ENCODE measurements at places on chromosomes 12 and 14.
A peak's percentile ranks its signal among the peaks of the same experiment; 100 is the strongest.

- DNase-seq = no peak
Measured at GRCh38 chr12:95326445-95326844, 108.8 kb downstream of the VEZT start.

DNA sequence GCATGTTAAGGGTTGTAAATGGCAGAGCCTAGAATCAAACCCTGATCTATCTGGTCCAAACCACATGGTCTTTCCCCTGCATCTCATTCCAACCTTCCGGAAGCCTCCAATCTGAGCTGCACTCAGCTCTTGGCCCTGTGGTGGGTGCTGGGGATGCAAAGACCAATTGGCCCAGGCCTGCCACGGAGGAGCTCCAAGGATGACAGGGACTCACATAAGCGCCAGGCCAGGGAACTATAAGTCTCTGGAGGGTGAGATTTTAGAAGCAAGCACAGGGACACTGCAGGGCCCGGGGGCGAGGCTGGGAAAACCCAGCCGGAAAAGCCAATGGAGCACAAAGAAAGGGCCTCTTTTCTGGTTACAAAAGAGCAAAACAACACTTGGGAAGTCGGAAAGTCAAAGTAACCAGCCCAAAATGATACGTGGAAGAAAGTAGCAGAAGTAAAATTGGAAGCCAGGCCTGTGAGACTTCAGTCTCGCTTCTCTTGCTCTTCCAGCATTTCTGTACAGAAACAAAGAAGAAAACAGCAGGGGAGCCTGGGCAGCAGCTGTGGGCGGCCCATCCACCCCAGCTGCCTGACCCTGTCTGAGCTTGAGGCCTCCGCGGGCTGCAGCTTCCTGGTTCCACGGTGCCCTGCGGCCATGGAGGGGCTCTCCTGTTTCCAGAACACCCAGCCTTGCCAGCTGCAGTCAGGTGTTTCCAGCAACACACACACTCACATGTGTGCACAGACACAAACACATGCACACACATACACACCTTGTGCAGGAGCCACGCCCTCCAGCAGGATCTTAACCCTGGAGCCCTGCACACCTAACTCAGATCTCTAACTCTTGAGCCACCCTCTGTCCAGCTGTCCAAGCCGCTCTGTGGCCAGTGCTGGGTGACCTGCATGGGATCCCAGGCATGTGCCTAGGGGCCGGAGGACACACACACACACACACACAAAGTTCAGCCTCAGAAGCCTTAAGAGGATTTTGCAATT lies 178.2 kb downstream of the BCL11B start:
- DNase-seq = no peak

DNA sequence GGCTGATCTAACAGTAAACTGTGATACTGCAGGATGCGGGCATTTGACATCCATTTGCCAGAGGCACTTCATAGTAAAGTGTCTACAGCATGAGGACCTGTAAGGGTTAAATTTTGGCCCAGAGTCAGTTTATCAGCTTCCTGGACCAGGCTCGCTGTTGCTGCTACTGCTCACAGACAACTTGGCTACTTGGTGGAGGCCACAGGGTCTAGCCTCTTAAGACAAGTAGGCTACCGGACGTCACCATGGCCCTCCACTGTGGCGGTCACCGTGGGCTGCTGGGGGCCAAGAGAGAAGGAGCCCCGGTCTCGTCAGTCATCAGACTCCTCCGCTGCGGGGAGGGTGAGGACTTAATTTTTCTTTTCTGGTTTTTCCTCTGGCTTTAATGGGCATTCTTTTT lies 117.3 kb upstream of the PZP start:
- no peak for DNase-seq

DNA sequence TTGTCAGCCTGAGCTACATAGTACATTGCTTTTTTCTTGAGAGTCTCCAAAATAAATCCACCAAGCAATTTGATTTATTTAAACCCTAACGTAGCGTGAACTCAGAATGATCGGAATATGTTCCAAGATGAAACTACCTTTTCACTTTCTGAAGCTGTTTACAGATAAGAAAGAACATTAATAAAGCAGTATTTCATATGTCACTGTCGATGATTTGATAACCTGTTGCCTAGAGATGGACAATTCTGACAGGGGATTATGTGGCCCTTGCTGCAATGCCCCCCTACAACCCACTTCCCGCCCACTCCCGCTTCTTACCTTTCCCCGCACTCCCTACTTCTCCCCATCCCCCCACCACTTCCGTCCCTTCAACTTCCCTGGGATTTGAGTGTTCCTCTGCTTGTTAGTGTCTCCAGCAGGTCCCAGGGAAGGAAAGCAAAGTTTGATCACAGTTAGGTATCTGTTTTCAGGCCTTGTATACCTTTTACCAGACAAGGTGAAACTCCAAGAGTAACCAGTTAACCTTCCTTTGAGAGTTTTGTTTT lies 229.2 kb upstream of the HMGA2 start:
- DNase-seq = no peak

GRCh38 chr14:65972891-65973290 lies 513.3 kb upstream of the CCDC196 start:
- no peak for DNase-seq

DNA sequence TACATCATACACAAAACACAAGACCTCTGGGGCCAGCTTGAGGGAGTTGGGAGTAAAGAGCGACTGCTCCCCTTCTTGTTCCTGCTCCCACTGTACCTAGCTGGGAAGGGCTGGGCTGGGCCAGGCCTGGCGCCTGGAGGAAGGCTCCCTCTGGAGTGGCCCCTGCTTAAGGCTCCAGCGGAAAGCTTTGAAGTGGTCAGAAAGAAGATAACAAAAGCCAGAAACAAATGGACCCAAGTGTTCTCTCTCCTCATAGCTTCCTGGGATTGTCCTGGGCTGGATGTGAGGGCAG lies 25.3 kb downstream of the PRPF40B start:
- no peak for DNase-seq

DNA sequence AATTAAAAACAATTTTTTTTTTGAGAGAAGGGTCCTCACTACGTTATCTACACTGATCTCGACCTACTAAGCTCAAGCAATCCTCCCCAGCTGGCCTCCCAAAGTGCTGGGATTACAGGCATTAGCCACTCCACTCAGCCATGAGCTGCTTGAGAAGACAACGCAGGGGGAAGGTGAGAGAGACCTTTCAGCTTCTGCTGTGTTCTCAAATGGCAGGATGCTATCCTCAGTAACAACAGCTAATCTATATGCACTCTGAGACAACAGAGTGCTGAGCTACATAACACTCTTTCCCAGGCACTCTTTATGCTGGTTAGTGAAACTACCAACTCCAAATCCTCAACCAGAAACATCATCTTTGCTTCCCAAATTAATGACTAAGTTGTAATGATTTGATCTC lies 526.1 kb downstream of the CCER1 start:
- DNase-seq = no peak

DNA sequence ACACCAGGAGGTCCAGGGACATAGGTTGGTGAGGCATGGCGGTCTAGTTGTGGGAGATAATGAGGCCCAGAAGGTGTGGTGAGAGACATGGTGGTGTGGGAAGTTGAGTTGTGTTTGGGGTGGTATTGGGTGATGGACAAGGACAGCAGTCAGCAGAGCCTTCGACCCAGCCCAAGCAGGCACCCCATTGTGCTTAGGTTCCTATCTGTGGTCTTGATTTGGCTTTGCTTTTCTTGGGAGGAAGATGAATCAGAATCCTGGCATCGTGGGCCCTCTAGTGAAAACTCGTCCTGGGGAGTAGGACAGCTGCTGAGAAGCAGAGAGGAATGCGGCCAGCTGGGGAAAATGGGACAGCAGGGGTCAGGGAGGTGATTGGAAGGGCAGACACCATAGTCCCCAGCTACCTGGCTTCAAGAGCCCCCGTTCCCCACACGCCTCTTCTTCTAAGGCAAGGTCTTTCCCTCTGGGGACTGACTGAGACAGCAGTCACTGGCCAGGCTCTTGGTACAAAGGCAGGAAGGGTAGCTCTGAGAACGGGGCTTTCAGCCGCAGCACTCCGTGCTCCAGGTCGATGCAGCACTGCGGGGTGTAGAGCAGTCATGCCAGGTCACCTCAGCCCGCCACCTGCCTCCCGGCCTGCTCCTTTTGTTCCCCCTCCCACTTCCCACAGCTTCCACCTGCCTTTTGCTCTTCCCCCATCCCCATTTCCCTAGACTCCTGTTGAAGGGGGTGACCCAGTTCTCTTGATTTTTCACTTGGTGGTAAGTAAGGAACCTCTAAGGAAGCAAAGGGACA lies 7.9 kb downstream of the NRIP2 start:
- no peak for DNase-seq

GRCh38 chr14:61620130-61620946 lies 75.0 kb upstream of the HIF1A start:
- DNase-seq = no peak

GRCh38 chr14:102951034-102951433 lies 28.6 kb downstream of the AMN start:
- DNase-seq = no peak

GRCh38 chr12:89269174-89269573 lies 83.1 kb downstream of the DUSP6 start:
- DNase-seq = no peak

DNA sequence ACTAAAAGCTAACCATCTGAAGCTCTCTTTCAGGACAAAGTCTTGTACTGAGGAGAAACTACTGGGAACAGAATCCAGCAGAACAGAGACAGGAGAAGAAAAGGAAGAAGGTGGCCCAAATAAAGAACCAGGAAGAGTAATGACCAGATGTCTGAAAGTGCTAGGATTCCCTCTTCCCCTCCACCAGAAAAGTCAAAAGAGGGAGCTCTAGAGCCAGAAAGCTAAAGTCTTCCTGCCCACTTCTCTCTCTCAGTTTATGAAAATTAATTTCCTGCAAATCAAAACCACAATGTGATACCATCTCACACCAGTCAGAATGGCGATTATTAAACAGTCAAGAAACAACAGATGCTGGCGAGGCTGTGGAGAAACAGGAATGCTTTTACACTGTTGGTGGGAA lies 47.2 kb downstream of the SPPL3 start:
- DNase-seq = peak; percentile 67

GRCh38 chr12:131363841-131364495 lies 346.9 kb upstream of the SFSWAP start:
- DNase-seq = no peak

DNA sequence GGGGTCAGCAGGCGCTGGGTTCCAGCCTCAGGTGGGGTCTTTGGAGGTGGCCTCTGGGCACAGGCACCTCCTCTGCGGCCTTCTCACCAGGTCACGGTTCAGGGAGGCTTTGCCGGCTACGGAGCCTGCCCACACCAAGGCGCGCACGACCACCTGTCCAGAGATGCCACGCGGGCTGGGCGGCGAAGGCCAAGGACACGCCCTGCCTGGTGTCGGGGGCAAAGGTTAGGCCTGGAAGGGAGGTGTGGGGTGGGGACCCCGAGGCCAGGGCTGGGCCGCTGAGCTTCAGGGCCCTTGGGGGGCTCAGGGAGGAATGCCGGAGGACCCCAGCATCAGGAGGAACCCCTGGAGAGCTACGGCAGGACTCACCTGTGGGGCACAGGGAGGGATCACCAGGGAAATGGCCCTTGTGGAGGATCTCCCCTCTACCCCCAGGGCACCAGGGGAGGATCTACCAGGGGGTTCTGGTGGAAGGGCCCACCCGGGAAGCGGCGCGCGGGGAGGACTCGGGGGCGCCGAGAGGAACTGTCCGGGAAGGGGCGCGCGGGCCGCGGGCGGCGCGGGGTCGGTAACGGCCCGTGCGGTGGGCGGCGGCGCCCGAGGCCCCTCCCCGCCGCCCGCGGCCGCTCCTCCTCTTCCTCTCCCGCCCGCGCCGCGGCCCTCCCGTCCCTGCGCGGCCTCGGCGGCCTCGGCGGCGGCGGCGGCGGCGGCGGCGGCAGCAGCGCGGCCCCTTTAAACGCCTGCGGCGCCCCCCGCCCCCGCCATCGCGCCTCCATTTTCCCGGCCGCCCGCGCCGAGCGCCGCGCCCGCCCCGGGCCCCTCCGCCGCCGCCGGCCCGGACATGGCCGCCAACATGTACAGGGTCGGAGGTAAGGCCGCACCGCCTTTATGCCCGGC lies at the start of gene MTA1:
MTA1 (plus strand) TSS at position 633 of the 897 bp plus-strand sequence; CDS start at position 842, 209 bp downstream.
- DNase-seq = peak; percentile 83

DNA sequence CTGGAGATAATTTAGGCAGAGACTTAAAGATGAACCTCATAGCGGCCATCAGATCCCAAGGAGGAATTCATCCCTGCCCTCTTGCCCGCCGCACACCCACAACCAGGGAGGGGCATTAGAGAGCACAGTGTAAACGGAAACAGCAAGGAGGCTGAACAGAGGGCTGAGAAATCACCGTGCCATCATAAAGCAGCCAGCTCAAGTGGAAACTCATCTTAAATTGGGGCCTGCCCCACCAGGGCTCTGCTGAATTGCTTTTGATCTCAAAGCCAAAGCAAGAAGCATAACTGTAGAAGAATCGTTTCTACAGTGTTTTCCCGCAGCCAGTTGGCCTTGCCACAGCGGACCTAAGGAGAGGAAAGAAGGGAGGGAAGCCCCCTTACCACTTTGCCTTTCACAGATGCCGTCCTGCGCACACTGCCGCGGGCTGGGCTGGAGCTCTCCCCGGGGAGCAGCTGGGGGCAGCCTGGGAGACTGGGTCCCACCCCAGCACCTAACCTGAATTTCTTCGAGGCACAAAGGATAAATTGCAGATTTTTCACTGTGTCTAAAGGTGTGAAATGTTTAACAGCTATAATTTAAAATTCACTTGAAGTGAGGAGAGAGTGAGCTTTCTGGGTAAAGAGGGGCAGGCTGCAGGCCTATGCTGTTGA lies 51.8 kb upstream of the MMP17 start:
- no peak for DNase-seq

DNA sequence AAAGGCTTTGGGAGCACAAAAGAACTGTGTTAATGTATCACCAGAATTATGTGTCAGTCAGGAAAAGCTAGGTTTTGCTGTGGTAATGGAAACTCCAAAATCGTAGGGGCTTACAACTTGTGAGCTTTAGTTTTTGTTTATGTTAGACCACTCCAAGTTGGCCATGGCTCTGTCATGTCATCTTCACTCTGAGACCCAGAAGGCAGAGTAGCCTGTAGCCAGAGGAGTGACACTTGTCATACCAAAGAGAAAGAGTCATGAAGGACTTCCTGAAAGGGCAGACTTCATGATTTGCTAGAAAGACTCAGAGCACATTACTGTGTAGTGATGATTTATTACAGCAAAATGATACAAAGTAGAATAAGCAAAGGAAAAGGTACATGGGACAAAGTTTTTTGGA lies 133.6 kb upstream of the SSTR1 start:
- no peak for DNase-seq

DNA sequence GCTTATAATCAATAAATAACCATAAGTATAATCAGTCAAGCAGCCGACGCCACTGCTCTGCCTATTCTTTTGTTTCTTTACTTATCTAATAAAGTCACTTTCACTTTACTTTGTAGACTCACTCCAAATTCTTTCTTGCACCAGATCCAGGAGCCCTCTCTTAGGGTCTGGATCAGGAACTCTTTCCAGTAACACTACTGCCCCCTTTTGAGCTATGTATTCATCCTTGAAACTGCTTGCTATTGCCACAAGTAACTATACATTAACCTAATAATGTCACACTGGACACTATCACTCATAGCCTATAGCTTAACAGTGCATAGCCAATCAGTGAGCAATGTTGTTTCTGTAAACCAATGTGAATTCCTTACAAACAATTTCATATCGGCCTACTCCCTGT lies 2.8 kb upstream of the NID2 start:
- DNase-seq = no peak

DNA sequence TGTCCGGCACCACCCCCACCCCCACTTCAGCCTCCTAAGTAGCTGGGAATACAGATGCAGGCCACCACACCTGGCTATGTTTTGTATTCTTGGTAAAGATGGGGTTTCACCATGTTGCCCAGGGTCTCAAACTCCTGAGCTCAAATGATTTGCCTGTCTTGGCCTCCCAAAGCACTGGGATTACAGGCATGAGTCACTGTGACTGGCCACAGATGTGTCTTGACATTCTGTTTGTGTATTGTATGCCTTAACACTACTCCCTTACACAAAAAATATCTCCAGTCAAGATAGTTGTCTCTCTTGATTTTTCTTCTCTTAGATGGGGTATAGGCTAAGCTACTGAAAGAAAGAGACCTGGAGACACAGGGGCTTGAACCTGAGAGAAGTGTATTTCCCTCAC lies 17.6 kb downstream of the CLEC14A start:
- DNase-seq = no peak

All from T47D (cell line).